Urinary bladder (tissue), 4 donors: ENCODE measurements at places on chromosomes 16 and 17. TPM values are rescaled to one million over a fixed set of nuclear protein-coding genes. Genes with fewer than 3 reads are reported as not detected.

DNA sequence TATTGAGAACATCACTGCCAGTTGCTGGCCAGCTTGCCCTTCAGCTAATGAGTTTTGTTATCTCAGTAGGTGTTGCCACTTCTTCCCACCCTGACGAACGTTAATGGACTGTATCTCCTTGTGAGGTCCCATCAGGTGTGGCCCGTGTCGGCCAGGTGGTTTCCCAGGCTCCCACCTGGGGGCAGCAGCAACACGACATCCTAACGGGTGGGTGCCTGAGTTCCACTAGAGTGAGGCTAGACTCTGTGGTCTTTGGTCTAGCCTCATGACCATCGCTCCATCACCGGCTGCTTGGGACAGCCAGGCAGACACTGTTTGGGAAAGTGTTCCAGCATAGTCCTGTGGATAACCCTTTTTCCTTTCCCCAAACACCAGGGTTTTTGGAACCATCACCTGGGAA, 45.6 kb upstream of the LCMT1 start:
- DNase-seq: no peak

- no peak for DNase-seq
Observed at GRCh38 chr17:38602956-38603785, 2.6 kb downstream of the SRCIN1 start.

DNA sequence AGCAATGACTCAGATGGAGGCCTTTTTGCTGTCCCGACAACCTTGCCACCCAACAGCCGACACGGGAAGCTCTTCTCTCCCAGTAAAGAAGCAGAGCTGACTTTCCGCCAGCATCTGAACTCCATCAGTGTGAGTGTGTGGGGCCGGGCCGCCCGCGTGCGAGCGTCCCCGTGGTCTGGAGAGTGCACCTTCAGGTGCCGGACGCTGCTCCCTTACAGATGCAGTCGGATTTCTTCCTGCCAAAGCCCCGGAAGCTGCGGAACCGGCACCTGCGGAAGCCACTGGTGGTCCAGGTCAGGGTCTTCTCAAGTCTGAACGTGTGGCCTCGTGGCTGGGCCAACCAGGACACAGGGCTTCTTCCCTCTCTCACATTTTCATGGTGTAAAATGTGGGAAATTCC, 15.5 kb upstream of the JPT2 start:
- DNase-seq: no peak

DNA sequence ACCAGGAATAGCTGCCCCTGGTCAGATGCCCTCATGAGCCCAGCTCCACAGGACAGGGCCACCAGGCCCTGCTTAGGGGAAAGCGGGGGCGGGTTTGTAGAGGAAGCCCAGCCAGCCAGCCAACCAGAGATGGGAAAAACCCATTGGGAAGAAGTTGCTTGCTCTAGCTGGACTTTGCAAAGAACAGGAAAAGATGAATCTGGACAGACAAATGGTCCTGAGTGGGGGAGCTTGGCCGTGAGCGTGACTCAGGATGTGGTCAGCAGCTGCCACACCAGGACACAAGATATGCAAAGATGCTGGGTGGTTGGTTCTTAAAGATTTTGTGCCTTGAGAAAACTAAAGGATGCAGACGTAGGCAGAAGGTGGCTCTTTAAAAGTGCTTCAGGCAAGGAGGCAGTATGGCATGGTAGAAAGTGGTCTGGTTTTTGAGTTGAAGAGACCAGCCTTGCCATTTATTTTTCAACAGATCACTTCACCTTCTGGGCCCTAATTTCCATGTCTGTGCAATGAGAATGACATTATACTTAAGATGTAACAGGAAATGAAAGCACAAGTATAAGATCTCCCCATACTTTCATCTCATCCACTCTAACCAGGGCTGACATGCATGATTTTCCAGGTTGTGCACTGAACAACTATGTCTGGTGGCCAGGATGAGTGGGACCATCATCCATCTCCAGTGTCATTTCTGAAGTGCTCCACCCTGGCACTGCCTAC, 27.8 kb upstream of the HEATR6 start:
- DNase-seq: no peak

The NOG gene
- 1.9 TPM for total RNA-seq

GRCh38 chr17:3796822-3797170, 4.2 kb downstream of the ITGAE start:
- no peak for DNase-seq

The G6PC1 gene
- total RNA-seq: not detected

The SRCIN1 gene
- total RNA-seq: 2.7 TPM

DNA sequence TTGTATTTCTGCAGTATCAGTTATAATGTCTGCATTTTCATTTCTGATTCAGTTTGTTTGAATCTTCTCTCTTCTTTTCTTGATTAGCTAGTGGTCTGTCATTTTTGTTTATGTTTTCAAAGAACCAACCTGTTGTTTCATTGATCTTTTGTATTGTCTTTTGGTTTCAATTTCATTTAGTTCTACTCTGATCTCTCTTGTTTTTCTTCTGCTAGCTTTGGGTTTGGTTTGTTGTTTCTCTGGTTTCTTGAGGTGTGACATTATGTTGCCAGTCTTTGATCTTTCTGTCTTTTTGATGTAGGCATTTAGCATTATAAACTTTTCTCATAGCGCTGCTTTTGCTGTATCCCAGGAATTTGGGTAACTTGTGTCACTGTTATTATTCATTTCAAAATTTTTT, 107.2 kb downstream of the PHKB start:
- DNase-seq: no peak

- DNase-seq: no peak
Observed at GRCh38 chr16:1258225-1258600, 2.3 kb downstream of the TPSD1 start.

- no peak for DNase-seq
Observed at GRCh38 chr16:10708969-10709368, 14.2 kb upstream of the TEKT5 start.

GRCh38 chr17:43881181-43881580, 26.2 kb downstream of the MPP2 start:
- no peak for DNase-seq

The HS3ST3A1 gene
- 0.53 TPM for total RNA-seq

The NTHL1 gene
- total RNA-seq: 13.7 TPM

GRCh38 chr17:75769536-75769935, 4.5 kb upstream of the GALK1 start:
- no peak for DNase-seq

DNA sequence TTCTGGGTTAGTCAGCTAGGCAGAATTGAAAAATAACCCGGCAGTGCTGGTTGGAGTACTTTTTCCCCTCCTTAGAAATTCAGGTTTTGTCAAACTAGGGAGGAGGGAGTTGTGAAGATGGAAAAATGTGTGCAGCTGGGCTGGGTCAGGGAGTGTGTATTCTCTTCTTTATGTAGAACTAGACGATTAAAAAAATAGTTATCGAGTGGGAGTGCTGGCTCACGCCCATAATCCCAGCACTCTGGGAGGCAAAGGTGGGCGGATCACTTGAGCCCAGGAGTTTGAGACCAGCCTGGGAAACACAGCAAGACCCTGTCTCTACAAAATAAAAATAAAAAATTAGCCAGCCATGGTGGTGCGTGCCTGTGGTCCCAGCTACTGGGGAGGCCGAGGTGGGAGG, 106.4 kb downstream of the GNAO1 start:
- no peak for DNase-seq

DNA sequence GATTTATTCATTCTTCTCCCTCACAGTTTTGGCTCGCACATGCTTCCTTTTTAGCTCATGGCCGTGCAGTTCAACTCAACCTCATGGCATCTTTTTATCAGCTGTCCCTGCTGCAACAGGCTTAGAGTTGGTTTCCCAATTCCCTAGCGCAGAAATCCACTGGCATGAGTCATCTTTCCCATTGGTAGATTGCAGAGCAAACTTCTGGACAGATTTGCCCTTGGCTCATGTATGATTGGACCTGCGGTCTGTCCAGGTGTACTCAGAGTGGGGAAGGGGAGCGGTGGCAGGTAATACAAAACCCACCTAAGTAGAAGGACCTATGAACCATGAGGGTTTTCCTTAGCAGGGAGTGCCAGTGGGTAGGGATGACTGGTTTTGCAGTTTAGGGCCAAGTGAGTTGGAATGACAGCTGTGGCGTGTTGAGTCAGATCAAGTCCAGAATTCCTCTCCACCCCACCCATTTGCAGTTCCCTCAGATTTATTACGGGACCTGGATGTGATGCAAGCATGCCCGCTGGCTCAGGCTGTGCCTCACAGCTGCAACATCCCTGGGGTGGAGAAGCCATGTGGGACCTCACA, 584.7 kb downstream of the WWOX start:
- DNase-seq: no peak

DNA sequence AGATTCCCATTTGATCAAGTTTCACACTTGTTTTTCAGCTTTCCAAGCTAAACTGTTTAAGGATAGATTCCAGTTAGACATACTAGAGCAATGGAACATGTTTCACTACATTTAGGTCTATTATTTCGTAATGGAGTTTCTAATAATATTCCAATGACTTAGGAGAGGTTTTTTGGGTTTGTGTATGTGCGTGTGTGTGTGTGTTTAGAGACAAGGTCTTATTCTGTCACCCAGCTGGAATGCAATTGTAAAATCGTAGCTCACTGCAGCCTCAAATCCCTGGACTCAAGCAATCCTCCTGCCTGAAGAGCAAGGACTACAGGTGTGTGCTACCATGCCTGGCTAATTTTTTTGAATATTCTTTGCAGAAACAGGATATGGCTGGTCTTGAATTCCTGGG, 426.3 kb downstream of the ZFHX3 start:
- no peak for DNase-seq

GRCh38 chr16:9670033-9670432, 512.2 kb downstream of the GRIN2A start:
- DNase-seq: no peak

The TOP2A gene
- 105 TPM for total RNA-seq

- DNase-seq: no peak
Observed at GRCh38 chr17:13384626-13385025, 217.1 kb downstream of the HS3ST3A1 start.

The ZMYND15 gene
- 0.42 TPM for total RNA-seq

The MYH11 gene
- total RNA-seq: 1,069 TPM

GRCh38 chr17:8785547-8786413, 13.4 kb downstream of the MFSD6L start:
- peak; percentile 21 for DNase-seq

- no peak for DNase-seq
Observed at GRCh38 chr17:81858967-81859905, 1.1 kb downstream of the P4HB start.

DNA sequence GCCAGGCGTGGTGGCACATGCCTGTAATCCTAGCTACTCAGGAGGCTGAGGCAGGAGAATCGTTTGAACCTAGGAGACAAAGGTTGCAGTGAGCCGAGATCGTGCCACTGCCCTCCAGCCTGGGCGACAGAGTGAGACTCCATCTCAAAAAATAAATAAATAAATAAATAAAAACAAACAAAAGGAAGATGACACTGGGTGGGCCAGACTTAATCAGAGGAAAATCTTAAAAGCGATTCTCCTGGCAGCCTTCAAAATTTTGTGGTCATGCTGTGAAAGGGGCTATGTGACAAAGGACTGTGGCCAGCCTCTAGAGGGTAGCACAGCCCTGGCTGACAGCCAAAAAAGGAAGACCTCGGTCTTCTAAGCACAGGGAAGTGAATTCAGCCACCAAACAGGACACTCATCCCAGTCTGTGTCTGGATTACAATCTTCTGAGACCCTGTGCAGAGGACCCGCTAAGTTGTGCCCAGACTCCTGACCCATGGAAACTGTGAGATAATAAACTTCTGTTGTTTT, 391.1 kb downstream of the CNTNAP4 start:
- no peak for DNase-seq

- DNase-seq: no peak
Observed at GRCh38 chr17:42039794-42040763, 10.3 kb downstream of the C17orf113 start.

DNA sequence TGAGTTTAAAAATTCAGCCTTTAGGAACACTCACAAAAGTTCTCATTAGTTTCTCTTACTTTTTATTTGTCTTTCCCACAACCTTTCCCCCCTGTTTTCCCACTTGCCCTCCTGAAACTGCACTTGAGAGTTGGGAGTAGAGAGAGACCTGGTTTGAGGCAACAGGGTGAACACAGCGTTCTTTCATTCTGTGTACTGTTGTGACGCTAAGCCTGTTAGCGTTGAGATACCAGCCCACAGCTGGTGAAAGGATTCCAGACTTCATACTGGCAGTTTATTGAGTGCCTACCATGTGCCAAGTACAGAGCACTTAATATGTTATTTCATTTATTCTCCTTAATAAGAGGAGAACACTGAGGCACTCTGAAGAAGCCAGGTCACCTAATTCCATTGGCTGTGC, 10.3 kb downstream of the TNRC6C start:
- no peak for DNase-seq

DNA sequence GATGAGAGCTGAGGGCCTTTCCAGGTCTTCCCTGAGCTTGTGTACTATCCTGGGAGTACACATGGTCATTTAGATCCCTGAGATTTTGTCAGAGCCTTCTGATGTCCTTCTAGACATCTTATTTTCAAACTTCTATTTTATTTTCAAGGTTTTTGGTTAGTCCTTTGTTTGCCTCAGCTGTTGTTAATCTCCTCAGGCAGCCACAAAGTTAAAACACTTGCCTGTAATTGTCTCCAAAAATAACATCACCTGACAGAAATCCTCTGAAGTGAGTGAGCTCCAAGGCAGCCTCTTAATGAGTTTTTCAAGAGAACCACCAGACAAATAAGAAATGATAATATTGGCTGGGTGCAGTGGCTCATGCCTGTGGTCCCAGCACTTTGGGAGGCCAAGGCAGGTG, 43.8 kb upstream of the CPHXL start:
- no peak for DNase-seq

GRCh38 chr17:81858170-81858966, 2.0 kb downstream of the P4HB start:
- DNase-seq: no peak

The CACNA1H gene
- 10.6 TPM for total RNA-seq

The TLCD1 gene
- total RNA-seq: 1.7 TPM

DNA sequence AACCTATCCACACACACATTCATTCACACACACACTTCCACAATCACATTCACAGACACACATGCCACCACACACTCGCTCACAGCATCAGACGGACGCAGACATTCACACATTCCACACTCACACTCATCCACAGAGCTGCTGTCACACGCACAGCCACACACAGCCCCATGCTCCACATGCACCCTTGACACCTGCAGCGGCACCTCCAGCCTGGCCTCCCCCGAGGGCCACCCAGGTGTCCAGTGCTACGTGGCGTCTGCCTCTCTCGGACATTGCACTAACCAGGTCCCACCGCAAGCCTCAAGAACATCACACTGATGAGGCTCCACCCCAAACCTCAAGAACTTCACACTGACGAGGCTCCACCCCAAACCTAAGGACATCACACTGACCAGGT, 155.2 kb downstream of the RBFOX3 start:
- DNase-seq: no peak

The C17orf113 gene
- total RNA-seq: 0.95 TPM

The CDH13 gene
- 21.5 TPM for total RNA-seq

The MMP28 gene
- 13.2 TPM for total RNA-seq
